Activated CD4-positive, alpha-beta T cell treated with anti-CD3 and anti-CD28 coated beads, Interleukin-2, Interleukin-4, amounts not matched to agents 100 ng/mL and 50 ng/mL, durations not matched to agents 16 hours and 8 hours (primary cell): ENCODE measurements at places on chromosomes 11 and 22.
A peak's percentile ranks its signal among the peaks of the same experiment; 100 is the strongest.

DNA sequence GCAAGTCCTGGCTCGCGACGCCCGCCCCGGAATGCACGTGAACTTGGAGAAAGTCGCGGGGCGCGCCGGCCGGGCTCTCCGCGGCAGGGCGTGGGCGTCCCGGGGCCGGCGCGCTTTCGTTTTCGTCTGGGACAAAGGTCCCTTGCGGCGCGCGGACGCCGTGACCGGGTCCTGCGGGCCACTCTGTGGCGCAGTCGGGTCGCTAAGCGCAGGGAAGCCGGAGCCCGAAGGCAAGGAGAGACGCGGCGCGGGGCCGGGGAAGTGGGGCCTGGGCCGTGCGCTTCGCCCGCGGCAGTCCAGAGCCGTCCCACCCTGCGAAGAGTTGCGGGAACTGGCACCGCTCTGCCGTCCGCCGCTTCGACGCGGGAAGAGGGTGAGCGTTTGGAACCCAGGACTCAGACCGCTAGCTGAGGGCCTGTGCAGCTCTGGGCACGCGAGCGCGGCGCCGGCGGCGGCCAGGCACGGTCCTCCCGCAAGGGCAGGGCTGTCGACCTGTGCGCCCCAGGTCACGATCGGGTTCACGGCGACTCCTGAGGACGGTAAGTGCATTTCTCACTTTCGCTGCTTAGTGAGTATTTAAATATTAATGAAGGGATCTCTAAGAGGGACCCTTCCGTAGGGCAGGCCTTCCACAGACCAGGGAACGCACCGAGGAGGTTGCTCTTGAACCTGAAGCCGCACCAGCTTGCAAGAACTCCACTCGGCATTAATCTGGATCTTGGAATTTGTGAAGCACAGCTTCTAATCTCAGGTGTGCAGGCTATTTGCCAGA lies 78.0 kb upstream of the PPARA start:
- DNase-seq = peak; percentile 31

GRCh38 chr11:63511048-63511748 lies 5.3 kb downstream of the LGALS12 start:
- DNase-seq = no peak

- no peak for DNase-seq
Observed at GRCh38 chr11:95269036-95269819, 38.2 kb upstream of the SESN3 start.

DNA sequence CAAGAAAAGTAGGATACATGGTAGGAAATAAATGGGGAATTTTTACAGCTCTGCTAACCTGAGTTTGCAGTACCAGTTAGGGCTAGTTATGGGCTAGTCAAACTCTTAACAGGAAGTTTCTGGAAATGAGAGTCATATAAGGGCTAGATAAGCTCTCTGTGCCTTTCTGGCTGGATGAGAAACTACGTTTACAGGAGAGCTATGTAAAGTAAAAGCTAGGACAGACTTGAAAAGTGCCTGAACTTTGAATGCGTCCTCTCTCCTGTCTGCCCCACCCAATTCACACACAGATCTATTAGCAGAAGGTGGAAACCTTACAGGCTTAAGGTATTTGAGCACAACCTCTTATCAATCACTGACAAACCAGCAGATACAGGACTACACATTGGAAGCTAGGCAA lies 167.1 kb downstream of the SNX19 start:
- no peak for DNase-seq

GRCh38 chr22:17884084-17884483 lies 109.8 kb upstream of the BID start:
- no peak for DNase-seq

DNA sequence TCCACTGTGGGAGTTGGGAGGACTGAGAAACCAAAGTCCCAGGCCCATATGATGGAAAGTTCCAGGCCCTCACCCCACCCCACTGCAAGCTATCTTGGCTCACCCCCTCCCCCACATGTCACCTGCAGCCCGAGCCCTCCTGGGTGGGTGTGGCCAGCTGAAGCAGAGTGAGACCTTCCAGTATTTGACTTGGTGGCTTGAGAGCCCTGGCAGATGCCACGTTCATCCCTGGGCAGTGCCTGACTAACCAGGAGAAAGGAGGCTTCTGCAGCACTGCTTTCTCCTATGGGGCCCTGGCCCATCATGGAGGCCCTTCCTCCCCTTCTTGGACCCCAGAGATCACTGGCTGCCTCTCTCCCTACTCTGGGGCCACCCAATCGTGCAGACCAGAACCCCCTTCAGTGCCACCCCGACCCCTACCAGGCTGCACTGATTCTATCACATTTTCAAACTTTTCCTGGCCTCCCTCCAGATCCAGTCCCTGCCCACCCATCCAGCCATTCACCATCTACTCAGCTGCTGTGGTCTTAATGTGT lies 38.1 kb upstream of the WNT11 start:
- no peak for DNase-seq

GRCh38 chr22:39556970-39557841 lies 13.3 kb upstream of the CACNA1I start:
- no peak for DNase-seq

DNA sequence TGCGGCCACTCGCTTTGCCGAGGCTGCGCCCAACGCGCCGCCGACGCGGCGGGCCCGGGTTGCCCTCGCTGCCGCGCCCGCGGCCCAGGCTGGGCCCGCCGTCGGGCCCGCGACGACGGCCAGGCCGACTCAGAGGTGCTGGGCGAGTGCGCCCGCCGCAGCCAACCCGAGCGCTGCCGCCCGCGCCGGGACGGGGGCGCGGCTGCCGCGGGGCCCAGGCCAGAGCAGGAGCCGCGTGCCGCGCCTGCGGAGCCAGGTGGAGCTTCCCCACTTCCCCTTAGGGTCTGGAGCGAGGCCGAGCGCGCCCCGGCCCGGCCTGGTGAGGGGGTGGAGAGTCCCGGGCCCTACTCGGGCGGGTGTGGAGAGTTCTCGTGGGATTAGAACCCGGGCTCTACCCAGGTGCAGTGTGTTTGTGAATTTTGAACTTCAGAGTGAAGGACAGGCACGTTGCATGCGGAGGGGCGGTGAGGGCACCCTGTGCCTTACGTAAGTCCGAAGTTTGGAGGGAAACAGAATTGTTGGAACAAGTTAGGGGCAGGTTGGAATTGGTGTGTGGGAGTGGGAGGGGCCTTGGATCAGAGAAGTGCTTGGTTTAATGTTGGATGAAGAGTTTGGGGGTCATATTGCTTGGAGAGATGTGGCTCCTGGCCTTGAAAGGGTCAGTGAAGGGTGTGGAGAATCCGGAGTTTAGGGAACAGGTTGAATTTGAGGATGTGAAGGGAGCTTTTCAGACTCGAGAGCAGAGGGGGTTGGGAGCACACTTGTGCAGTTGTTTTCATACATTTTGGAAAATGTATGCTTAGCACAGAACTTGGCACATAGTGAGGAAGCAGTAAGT lies 697 bp downstream of the RNF169 start:
- DNase-seq = peak; percentile 49

- DNase-seq = no peak
Observed at GRCh38 chr11:31645747-31646146, 136.2 kb downstream of the ELP4 start.

DNA sequence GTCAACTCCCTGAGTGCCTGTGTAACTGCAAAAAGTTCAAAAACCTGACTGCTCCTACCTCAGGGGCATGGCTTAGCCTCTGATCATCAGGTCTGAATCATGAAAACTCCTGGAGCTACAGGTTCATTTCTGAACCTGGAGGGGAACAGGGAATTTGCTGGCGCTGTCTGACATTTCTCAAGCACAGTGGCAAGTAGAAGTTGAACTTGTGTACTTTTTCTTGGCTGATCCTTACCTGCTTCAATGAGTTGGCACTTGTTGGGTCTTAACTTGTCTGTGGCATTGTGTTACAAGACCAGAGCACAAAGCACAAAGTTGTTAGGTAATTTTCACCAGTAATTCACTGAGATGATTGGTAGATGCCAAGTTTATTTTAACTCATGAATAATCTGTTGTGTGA lies 3.3 kb downstream of the TMEM109 start:
- no peak for DNase-seq

GRCh38 chr22:31651664-31652063 lies 10.4 kb downstream of the PISD start:
- DNase-seq = no peak

- DNase-seq = no peak
Observed at GRCh38 chr22:41935015-41935351, 8.4 kb upstream of the TNFRSF13C start.
